ENCODE measurements at places on chromosomes 3 and 15.

GRCh38 chr15:64854041-64854440 lies 12.3 kb downstream of the PLEKHO2 start:
- no peak for DNase-seq

- DNase-seq = no peak
Measured at GRCh38 chr15:78658823-78659222, 17.8 kb upstream of the CHRNB4 start.

GRCh38 chr15:40157778-40158447 lies 3.0 kb upstream of the BUB1B start:
- no peak for DNase-seq

- DNase-seq = no peak
Measured at GRCh38 chr15:34795267-34796081, at the start of gene ACTC1. Gene ACTC1 (minus strand): TSS chr15:34795549. CDS start chr15:34794808, 741 bp downstream.

DNA sequence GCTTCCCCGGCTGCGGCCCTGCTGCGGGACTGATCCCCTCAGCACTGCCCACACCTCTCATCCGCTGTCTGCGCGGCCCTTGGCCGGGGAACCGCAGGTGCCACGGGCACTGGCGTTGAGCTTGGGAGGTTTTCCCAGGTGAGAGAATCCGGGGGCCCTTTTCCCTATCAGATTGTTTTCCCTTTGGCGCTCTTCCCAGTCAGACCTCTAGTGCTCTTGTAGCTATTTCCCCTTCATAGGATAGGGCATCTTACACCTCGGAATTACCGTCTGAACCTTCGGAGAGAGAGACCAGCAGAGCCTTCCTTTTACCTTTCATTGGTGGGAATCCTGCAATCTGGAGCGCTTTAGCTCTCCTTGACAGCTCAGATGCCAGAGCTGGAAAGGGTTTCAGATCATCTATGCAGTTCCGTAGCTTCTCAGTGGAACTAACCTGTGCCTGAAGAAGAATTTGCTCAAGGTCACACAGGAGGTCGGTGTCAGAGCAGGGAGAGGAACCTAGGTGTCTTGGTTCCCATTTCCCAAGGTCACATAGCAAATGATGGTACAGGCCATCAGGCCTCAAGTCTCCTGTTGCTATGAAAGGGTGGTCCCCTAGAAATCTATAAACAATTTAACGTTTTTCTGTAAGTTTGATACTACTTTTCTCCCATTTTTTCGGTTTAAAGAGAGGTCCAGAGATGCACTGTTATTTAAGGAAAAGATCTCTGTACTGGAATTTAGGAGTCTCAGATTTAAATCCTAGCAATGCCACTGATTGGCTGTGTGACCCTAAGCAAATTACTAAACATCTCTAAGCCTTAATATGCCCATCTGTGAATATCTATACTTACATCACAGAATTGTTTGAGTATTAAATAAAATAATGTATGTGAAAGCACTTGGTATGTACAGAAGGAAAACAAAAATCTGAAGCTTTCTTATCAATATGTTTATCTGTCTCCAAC lies 916 bp downstream of the IDH3A start:
- peak; percentile 45 for DNase-seq

DNA sequence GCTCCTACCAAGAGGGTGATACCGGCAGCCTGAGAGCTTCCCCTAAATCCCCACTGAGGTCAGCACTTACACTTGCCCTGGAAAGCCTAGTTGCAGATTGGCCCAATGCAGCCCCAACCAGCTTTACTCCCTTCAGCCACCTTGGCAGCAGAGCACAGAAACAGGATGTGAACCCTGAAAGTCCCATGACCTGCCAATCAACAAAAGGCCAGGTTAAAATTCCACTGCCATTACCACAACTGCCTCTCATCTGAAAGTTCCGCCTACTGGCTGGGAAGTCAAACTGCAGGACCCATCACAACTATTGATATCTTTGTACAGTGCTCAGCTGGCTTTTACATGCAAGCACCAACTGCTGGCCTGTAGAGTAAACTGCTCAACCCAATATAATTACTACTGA lies 156.2 kb downstream of the ZMAT3 start:
- no peak for DNase-seq

DNA sequence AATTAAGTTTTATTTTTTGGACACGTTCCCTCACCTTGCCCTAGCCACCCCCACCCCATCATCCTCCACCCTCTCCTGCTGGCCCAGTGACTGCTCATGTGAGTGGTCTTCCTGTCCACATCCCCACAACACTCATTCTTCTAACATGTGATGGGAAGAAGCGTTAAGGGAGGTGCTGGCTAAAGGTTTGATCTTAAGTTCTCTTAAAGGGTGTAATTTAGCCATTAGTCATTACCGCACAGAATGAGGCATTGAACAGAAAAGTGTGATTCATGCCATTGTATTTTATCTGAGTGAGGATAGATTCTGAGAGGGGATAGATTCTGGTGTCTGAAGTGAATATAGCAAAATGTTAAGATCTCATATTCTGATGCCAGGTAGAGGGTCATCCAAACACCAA lies 272.9 kb upstream of the TPM1 start:
- no peak for DNase-seq

- no peak for DNase-seq
Measured at GRCh38 chr15:52103217-52104207, 9.1 kb downstream of the BCL2L10 start.

DNA sequence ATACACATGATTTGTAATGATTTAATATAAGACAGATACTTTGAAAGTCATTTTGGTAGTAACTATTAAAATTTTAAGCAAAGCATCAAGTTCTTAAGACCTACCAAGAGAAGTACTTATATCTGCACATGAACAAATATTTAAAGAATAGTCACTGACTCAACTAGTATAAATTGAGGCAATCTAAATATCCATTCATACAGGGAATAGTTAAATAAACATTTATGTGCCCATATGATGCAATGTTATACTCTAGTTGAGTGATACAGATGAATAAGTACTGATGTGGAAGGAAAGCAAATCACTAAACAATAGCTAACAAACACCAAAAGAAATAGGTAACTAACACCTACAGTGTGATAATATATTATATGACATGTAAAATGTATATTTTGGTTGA lies 527.7 kb downstream of the EPHA3 start:
- no peak for DNase-seq

GRCh38 chr3:167125612-167126407 lies 254.3 kb downstream of the ZBBX start:
- no peak for DNase-seq

DNA sequence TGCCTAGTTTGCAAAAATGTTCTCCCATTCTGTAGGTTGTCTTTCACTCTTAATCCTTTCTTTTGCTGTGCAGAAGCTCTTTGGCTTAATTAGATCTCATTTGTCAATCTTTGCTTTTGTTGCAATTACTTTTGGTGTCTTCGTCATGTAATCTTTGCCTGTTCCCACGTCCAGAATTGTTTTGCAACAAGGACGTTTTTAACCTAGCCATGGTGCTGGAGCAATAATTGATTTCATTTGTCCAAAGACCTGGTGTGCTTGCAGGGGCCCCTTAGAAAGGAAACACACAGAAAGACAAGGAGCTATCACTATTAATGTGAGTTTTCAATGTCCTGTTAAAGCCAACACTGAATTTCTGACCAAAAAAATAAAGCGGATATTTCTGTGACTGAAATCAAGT lies 89.1 kb upstream of the GALNT15 start:
- no peak for DNase-seq

GRCh38 chr15:78045189-78045588 lies 32.3 kb downstream of the TBC1D2B start:
- no peak for DNase-seq

DNA sequence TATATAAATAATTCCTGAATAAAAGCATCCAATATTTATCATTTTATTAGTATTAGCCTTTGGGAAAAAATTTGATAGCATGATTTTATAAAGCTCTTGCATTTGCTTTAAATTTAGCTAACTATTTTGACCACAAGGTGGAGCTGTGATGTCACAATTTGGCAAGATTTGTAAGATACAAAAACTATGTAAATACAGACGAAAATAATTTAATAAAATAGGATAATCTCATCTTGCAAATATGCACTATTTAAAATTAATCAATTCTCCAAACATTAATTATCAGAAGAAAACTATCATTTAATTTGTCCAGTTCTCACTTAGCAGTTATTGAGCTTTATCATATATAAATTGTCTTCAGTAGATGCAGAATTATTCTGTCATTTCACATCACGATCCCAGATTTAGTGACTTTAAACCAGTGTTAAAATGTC lies 95.4 kb downstream of the PLOD2 start:
- DNase-seq = peak; percentile 23

GRCh38 chr3:19256313-19256712 lies 108.0 kb downstream of the KCNH8 start:
- DNase-seq = no peak

GRCh38 chr15:81865850-81866537 lies 179.8 kb downstream of the MEX3B start:
- no peak for DNase-seq

DNA sequence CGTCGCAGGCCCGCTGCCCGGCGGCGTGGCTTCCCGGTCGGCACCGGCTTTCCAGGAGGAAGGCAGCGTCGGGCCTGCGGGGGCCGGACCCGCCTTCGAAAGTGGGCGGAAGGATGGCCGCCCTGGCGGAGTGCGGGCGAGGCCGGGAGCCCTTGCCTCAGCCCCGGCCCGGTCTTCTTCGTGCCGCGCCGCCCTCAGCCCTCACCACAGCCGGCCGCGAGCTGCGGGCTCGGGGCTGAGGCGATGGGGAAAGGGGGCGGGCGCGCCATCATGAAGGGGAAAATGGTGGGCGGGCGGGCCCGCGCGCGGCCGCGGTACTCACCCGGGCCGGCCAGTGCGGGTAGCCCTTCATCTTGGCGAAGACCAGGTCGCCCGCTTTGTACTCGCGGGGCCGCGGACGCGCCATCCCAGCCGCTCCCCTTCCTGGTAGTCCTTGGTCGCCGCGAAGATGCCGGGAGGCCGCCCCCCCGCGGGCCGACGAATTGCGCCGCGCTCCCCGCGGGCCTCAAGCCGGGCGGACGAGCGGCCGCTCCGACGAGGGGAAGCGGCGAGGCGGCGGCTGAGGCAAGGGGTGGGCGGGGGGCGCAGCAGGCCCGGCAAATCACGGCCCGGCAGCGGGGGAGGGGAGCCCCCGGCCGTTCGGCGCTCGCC lies 489 bp downstream of the HDGFL3 start:
- peak; percentile 32 for DNase-seq

DNA sequence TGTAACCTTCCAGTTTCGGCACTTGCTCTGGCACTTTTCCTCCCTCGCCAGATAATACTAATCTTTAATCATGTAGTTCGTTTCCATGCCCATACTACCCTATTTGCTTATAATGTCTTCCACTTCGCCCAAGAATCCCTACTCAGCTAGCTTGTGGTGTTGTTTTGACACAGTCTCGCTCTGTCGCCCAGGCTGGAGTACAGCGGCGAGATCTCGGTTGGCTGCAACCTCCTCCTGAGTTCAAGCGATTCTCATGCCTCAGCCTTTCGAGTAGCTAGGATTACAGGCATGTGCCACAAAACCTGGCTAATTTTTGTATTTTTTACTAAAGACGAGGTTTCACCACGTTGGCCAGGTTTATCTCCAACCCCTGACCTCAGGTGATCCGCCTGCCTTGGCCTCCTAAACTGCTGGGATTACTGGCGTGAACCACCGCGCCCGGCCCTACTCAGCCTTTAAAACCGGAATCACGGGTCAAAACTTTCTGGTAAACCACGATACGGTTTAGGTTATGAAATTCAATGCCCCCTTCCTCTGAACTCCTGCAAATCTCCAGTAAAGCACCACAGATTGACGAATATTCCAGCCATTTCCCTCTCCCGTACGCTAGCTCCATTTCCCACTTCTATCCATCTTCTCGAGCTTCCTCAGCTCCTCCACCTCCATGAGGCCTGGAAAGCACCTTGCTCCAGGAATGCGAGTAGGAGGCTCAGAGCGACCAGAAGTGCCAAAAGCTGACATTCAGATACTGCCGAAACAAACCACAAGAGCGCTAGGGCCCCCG lies 878 bp upstream of the RAD51 start:
- no peak for DNase-seq

- no peak for DNase-seq
Measured at GRCh38 chr3:13707456-13707855, 158.5 kb downstream of the FBLN2 start.

GRCh38 chr15:96457841-96458240 lies 127.3 kb downstream of the NR2F2 start:
- DNase-seq = no peak

- no peak for DNase-seq
Measured at GRCh38 chr3:152048831-152049230, 175.4 kb downstream of the SUCNR1 start.

DNA sequence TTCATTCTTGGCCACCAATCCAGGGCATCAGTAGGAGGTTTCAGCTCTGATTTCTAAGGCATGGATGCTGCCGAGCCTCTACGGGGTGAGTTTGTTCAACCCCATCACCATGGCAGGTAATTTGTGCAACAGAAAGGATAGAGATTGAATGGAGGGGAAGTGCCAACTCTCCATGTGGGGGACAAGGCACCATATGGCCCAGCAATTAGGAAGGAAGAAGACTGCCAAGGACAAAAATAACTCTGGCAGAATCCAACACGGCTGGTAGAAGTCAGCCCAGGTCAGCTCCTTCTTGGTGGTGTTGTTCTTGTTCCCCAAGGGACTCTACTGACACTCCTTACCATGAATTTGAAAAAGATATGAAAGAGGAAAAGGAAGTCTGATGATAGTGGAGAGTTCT lies 503.9 kb downstream of the MAGI1 start:
- DNase-seq = no peak

- DNase-seq = no peak
Measured at GRCh38 chr3:134376786-134377426, 2.7 kb upstream of the AMOTL2 start.

- DNase-seq = no peak
Measured at GRCh38 chr15:94370206-94370935, 139.0 kb downstream of the MCTP2 start.

- peak; percentile 91 for DNase-seq
Measured at GRCh38 chr15:65323071-65323511, 18.6 kb downstream of the RNU5B-1 start.

- no peak for DNase-seq
Measured at GRCh38 chr3:119222391-119222790, 18.3 kb downstream of the B4GALT4 start.

GRCh38 chr15:68354268-68354667 lies 76.7 kb downstream of the FEM1B start:
- no peak for DNase-seq

- no peak for DNase-seq
Measured at GRCh38 chr3:71109977-71110285, 473.6 kb downstream of the FOXP1 start.

GRCh38 chr3:18436213-18436612 lies 11.1 kb upstream of the SATB1 start:
- DNase-seq = no peak

Measured in SHP77 (cell line).